ENCODE measurements at places on chromosomes 2 and 18.

GRCh38 chr2:206942592-206943478, 3.5 kb downstream of the CPO start:
- no peak for DNase-seq

DNA sequence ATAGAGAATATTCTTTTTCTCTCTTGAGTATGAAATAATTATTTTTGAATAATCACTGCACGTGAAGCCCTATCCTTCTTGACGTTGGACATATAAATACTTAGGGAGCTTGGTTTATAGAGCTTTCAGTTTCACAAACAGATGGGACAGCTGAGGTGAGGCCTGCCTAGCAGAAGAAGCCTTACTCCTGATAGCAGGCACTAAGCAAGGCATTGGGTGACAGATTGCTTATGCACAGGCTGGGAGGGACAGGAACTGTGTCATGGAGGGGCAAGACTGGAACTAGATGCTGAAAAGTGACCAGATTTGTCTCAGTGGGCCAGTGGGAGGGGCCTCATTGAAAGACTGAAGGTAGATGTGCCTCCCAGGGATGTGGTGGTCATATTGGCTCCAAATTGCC, 220.8 kb downstream of the NEDD4L start:
- DNase-seq = no peak

DNA sequence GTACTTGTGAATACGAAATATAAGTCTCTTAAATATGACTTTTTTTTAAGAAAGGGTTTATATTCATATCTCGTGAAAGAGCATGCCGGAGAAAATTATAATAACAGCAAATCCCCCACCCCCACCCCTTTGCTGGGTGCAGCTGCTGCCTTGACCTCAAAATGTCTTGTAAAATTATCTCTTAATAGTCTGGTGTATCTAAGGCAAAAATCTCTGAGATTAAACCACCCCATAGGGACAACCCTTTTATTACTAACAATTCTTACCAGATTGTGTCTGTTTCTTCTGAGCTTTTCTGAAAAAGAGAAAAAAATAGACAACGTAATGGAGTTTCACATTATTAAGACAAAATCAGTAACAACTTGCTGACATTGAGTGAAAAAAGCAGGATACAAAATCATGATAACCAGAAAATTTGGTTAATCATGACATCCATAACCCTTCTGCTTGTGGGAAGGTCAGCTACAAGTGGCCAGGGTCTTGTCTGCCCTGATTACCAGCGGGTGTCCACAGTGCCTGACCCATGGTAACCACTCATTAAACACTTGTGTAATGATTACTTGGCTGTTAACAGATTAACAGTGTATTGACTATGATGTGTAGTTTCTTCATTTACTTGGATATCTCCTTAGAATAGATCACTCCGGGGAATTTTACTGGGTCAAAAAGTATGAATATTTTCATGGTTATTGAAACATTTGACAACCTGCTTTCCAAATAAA, 1.5 kb downstream of the STRADB start:
- no peak for DNase-seq

GRCh38 chr2:239264492-239264837, 136.4 kb downstream of the HDAC4 start:
- no peak for DNase-seq

- no peak for DNase-seq
Measured at GRCh38 chr2:44119878-44120277, 48.8 kb upstream of the PPM1B start.

DNA sequence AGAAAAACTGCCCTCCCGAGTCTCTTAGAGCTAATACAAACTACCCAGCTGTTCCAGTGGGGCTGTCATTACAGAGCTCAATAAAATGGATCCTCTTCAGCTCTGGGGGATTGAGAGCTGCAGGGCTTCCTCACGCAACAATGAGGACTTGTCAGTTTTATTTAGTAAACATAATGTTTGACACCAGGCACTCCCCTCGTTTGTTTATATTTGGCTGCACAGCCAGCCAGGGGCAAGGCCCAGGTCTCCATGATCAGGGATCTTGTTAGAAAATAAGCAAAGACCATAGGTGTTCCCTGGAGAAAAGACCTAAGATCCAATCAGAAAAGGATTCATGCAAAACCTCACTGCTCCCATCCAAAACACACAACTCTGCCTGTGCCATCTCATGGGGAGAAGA, 158.2 kb downstream of the C1D start:
- DNase-seq = no peak

GRCh38 chr2:11796190-11797171, 50.0 kb downstream of the LPIN1 start:
- DNase-seq = no peak

- no peak for DNase-seq
Measured at GRCh38 chr2:215171151-215171550, 32.7 kb upstream of the ABCA12 start.

GRCh38 chr18:22318745-22319407, 98.8 kb downstream of the CTAGE1 start:
- DNase-seq = no peak

- DNase-seq = peak; percentile 39
Measured at GRCh38 chr2:32135409-32135808, 30.3 kb upstream of the SLC30A6 start.

DNA sequence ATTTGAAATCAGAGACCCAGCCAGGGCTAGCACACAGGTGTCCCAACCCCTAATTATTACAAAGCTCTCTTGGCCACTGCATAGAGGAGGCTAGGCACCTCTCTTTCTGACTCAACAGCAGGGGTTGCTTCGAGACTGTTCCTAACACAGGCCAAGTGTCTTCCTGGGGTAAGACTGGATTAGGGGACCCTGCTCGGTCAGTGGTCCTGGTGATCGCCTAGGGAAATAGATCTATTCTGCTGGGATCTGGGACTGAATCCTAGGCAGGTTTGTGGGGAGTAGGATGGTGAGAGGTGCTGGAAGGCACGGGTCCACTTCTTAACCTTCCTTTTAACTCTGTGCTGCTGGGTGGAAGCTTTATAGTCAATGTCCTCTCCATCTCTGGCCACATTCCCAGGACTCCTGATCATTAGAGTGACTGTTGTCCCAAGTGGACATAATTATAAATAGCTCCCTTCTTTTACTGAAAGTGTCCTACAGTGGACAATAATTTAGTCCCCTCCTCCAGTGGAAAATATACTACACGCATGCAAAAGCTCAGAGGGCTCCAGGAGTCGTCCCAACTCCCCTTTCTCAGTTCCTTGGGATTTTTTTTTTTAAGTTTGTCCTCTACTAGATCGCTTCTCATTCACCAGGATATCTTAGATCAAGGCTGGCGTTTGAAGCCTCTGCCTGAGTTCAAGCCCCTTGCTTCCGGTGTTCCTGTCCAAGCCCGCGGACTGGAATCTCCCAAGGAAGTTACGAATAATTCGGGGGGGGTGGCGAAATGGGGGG, 1.3 kb upstream of the TRIB2 start:
- no peak for DNase-seq

DNA sequence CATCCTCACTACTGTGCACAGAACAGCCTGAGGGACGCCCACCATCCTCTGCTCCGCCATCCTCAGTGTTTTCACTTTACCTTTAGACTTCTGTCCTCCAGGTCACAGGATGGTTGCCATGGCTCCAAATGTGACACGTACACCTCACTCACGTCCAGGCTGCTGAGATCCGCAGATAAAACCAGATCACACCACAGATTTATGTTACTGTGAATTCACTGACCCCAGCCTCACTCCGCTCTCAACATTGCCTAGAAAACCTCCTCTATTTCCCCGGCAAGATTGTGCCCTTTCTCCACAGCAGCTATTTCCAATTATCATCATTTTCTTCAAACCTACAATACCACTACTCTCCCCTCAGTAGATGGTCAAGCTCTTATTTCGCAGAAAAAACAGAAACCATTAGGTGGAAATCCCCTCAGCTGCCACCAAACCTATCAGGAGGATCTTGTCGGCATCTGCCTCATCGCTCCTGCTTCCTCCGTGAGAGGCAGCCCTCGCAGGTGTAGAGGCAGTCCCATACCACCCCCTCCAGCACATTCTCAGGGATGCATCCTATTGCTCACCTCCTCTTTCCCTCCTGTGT, 49.8 kb upstream of the SLC1A4 start:
- peak; percentile 76 for DNase-seq

GRCh38 chr2:55283083-55283482, 14.1 kb upstream of the MTIF2 start:
- no peak for DNase-seq

- DNase-seq = no peak
Measured at GRCh38 chr2:8985561-8986326, 17.7 kb downstream of the MBOAT2 start.

DNA sequence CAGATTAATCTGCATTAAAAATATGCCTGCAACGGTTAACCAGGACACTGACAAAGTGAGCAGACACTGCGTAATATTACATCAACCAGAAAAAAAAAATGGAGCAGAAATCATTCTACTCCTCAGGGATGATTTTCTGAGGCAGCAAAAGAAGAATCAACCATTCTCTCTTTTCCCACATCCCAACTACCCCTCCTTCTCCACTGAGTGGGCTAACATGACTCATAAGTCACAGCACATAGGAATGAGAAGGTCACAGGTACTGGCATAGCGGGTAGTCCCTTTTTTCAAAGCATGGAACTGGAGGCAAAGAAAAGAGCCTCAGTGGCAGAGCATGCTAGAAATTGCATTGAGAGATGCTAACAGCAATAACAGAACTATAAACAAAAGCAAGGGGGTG, 54.3 kb upstream of the TSPYL6 start:
- no peak for DNase-seq

GRCh38 chr2:53880756-53881155, 21.0 kb upstream of the GPR75 start:
- DNase-seq = no peak

DNA sequence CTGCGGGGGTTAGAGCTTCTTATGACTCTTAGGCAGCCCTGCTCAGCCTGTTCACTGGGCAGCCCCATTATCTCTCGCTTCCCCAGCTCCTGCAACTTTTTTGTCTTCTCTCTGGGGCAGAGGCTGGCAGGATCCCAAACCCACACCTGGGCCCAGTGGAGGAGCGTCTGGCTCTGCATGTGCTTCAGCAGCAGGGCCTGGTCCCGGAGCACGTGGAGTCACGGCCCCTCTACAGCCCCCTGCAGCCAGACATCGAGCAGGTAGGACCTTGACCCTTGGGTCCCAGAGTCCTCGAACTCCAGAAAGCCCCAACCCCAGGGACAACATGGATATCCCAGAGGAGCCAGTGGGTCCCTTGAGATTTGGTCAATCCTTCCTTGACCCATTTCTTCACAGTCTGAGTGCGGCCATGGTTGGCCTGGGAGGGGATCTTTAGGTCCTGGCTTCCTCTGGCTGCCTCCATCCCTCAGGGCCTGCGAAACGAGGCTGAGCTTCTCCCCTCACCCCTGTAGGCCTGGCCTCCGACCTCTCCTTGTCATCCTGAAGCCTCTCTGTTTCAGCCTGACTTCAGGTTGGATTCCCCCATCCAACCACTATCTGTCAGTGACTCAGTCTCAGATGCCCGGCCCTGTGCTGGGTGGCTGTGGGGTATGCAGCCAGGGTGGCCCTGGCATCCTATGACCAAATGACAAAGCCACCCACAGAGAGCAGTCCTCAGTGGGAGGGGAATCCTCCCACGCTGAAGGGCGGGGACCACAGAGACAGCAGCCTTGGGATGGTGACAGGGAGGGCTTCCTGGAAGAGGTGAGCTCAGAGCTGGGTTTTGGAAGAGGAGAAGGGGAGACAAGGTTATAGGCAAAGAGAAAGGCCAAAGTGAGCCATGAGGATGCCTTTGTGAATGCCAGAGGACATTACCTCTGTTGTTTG, 214.2 kb downstream of the DYSF start:
- DNase-seq = no peak

DNA sequence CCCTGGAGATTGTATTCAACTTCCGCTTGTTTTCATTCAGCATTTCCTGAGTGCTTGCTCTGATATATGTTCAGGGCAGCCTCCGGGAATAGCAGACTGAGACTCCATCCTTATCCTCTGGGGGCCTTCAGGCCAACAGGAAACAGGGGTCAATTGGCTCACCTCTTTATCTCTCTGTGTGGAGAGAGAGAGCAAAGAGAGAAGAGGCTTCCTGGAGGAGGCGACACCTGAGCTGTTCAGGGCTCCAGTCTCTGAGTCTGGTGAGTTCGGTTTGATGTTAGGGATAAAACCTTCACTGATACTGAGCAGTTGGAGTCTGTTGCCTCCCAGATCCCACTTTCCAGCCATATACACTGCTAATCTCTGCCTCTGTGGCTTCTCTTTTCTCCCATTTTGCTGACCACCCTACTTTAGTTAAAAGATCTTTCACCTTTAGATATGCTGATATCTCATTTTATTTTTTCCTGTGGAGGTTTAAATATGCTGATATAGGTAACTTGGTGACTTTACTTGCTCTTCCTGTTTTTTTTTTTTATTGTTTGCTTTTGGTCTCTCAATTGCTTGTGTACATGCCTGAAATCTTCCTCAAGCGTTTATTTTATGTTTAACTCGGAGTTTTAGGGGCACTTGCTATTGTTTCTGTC, 56.9 kb downstream of the KCNS3 start:
- no peak for DNase-seq

DNA sequence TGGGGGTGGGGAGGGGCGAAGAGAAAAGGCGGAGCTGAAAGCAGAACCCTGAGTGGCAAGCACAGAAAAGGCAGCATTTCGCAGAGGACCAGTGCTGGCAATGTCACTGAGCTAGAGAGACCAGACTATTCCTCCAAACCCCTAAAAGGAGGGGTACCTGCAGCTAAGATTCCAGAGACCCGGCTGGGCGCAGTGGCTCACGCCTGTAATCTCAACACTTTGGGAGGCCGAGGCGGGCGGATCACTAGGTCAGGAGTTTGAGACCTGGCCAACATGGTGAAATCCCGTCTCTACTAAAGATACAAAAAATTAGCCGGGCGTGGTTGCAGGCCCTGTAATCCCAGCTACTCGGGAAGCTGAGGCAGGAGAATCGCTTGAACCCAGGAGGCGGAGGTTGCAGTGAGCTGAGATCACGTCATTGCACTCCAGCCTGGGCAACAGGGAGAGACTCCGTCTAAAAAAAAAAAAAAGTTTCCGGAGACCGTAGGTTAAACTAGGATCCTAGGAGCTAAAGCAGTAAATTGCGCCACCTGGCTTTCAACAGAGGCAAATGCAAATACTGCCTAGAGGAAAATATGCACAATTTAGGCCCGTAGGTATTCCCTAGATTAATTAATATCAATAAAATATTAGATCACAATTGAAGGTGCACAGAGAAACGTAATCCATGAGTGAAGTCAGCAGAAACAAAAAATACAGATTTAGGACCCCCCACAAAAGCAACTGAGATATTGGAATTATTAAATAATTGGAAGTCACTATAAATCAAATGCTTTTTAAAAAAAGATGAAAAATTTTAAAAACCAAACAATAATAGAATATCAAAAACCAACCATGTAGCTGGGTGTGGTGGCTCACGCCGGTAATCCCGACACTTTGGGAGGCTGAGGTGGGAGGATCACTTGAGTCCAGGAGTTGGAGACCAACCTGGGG, 4.9 kb downstream of the UCN start:
- DNase-seq = peak; percentile 70

GRCh38 chr2:223797811-223798721, 39.3 kb downstream of the AP1S3 start:
- DNase-seq = peak; percentile 74

All from GM10248 (cell line).